ENCODE measurements at places on chromosomes 7 and 10.

DNA sequence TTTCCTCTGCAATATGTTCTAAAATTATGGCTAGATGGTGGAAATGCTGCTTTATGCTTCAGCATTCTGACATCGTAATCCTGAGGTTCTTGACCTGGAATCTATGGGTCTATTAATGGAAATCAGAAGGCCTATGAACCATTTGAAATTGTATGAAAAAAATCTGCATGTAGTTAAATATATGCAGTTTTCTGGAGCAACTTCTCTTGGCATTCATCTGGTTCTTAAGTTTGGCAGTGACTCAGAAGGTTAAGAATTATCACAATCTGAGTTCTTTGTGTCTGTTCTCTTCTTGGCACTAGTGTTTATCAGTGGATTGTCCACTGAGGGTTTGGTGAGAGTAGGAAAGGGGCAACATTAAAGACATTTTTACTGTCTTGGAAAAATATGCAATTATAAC, 71.1 kb upstream of the FZD1 start:
- no peak for DNase-seq

GRCh38 chr7:97733276-97734161, 1.6 kb downstream of the TAC1 start:
- DNase-seq = no peak

DNA sequence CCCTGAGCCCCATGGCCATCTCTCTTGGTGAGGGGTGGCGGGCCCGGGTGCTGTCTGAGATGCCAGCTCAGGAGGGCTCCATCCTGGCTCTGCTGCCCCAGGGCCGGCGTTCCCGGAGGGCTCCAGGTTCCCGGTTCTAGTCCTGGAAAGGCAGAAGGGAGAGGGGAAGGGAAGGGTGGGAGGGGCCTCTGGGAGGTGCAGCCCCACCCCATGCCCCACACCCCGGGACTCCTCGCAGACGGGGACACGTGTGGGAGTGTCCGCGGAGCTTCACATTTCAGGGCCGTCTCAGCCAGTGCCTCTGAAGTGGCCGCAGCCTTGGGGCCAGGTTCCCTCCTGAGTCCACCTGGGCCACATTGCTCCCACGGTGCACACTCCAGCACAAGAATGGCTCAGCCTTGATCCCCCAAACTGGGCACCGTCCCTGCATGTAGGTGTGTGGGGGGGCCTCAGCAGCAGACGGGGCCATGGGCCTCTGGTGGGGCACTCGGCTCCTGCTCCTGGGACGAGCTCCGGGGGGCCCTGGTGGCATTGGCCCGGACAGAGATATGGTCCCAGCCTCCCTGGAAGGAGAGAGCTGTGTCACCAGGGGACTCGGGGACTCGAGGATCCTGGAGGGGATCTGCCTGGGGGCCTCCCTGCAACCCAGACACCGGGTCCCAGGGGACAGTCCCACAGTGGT, 5.8 kb downstream of the BHLHA15 start:
- no peak for DNase-seq

GRCh38 chr7:3065724-3066143, 22.1 kb upstream of the CARD11 start:
- peak; percentile 26 for DNase-seq

DNA sequence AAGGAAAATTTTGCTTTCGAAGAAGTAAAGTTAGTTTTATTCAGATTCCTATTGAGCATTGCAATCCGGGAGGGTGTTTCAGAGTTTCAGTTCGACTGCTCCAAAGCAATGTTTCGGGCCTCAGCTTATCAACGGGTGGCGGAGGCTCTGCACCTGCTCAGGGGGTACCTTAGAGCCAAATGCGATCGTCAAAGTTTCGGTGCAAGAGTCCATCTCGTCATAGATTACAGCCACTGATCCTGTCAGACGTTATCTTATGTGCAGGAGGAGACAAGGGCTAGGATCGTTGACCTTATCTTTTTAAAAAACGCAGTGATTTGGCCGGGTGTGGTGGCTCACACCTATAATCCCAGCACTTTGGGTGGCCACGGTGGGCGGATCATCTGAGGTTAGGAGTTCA, 3.8 kb upstream of the COX19 start:
- DNase-seq = no peak

DNA sequence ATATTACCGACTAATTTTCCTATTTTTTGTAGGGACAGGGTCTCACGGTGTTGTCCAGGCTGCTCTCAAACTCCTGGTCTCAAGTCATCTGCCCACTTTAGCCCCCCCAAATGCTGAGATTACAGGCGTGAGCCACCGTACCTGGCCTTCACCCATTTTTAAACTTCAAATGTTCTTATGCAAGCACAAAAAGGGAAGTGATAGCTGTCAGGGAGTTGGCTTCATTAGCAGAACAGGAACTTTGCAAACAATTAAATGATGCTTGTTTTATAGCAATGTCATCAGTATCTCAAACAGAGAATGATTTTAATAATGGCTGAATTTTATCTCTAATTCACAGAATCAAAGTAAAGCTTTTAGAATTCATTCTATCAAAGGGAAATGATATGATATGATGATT, 49.8 kb upstream of the FAM171A1 start:
- DNase-seq = no peak

DNA sequence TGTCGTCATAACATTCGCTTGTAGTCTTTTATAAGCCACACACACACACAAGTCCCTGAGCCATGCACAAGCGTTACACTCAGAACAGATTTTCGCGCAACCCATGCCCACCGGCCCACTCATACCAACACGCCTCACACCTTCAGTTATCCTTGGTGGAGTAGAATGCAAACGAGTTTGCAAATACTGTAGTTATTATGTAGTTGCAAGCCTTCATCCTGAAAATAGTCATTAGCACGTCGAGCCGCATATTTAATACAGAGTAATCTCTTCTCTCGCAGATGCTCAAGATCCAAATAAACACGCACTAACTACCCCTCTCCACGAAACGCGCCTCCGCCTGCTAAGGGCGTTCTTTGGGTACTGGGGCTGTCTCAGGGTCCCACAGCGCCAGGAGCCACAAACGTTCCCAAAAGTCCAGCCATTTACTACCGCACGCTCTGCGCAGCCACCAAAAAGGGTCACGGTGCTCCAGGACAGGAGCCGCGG, 1.8 kb downstream of the NKX2-3 start:
- no peak for DNase-seq

DNA sequence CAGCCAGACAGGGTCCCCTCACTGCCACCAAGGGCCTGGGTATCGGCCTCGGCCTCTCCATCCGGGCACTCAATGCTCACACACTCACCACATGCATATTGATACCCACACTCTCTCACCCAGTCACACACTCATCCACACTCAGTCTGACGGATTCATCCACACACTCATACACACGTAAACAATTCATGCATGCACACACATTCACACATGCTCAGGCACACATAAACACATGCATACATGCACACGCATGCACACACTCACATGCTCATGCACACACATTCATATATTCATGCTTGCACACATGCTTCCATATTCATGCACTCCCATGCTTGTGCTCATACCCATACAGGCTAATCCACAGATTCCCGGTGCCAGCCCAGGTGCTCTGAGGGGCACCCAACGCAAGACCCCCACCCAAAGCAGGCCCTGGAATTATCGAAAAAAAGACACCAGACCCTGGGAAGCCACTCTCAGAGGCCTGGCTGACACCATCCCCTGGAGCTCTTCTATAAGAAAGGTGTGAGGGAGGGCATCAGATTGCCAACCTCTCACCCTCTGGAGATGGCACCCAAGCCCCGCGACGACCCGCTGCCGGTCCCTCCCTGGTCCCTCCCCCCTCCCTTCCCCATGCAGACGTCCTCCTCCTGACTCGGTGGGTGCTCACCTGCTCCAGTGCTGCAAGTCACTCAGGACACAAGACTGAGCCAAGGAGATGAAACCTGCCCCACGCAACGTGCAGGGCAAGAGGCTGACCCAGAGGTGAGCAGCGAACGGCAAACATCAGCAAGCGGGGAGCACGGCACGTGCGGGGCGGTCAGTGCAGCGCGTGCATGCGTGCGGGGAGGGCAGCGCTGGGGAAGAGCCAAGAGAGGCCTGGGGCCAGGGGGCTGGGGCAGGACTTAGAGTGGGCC, 15.2 kb downstream of the STK32C start:
- no peak for DNase-seq

DNA sequence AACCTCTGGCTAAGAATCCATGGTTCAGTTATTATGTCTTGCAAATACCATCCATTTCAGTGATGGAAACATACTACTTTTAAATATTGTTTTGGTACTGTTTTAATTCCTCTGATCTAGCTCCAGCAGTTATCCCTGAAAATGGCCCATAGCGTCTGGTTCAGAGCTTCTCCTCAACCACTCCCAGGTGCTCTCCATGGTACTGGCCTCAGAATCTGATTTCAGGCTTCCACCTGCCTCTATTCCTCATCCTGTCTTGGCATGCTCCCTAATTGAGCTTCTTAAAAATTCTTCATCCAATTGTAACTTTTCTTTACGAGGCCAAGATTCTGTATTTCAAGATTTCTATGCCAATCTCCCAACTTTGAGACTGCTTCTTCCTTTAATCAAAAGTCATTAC, 236.3 kb downstream of the HTR7 start:
- DNase-seq = no peak

DNA sequence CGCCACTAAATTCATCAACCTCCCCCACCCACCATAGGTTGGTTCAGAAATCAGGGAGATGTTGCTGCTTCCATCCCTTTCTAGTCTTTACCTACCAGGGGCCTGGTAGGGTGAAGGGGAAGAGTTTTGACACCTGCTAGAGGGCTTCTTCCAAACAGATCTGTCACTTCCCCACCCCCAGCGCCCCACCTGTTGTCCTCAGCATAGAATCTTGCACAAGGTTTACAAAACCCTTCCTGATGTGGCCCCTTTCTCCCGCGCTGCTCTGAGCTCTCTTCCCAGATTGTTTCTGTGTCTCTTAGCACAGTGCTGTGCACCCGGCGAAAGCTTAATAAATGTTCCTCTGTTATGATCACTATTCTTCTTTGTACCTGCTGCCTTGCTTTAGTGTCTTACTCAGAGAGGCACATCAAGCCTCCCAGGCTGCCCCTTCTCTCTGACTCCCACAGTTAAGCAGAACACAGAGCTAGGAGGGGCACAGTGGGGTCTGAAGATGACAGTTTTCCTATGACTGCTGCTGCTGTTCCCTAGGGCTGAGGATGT, 11.2 kb upstream of the C10orf95 start:
- DNase-seq = no peak

GRCh38 chr7:42492920-42493319, 255.9 kb upstream of the GLI3 start:
- no peak for DNase-seq

- DNase-seq = no peak
Measured at GRCh38 chr7:1843271-1843861, 173.3 kb downstream of the ELFN1 start.

GRCh38 chr7:139702313-139702731, 75.5 kb downstream of the HIPK2 start:
- no peak for DNase-seq

DNA sequence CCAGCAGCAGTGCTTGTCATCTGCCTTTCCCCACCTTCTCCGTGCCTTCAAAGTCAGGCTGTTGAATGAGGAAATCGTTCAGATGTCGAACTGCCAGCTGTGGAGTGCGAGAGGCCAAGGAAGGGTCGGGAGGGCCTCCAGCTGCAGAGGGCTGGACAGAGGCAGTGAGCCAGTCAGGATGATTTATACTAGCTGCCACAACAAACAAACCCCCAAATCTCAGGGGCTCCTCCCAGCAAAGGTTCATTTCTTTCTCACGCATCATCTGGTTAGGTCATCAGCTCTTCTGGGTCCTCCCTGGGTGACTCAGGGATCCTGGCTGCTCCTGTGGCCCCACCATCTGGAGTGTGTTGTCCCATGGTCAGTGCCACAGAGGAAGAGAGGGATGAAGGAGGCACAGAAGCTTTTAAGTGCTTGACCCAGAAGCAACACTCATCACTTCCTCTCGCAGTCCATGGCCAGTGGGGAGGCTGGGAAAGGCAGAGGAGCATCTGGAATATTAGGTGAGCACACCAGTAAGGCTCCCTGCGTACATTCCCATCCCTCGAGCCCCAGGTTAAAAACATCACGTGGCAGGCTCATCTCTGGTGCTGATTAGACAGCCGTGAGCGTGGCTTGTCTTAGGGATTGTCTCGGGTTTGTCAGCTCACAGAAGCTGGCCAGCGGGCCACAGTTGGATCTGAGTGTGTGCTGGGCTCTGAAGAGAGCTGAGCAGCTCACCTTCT, 140.7 kb downstream of the RGS10 start:
- no peak for DNase-seq

- no peak for DNase-seq
Measured at GRCh38 chr10:86188796-86189558, 177.6 kb downstream of the GRID1 start.

DNA sequence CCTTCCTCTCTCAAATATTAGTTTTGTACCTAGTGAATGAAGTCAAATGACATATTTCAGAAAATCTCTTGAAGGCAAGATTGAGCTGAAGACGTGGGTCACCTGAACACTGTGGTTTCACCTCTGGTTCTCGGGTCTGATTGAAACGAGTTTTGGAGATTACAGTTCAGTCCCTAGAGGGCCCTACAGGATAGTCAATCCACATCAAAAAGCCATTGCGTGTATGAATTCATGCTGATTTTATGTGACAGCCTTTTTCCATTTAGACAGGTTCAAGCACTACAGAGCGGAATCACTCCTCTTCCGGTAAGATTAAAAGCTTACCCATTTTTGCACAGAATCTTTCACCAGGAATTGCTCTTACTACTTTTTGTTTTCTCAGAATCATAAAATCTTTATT, 62.2 kb downstream of the VIM start:
- no peak for DNase-seq

DNA sequence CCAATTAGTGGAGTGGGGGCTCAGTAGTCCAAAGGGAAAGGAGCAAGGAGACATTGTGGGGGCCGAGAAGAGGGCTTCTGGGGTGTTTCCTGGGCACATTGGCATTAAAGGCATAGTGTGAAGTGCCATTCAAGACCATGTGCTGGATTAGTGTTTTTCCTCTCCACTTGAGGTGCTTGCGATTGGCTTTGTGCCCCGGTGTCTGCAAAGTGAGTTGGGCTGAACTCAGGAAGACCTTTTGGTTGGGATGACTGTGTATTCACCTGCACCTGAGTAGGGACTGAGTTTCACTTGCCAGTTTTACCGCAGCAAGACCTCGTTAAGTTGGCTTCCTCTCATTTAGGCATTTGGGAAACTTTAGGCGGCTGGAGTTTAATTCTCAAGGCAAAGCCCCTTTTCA, 73.0 kb downstream of the TCF7L2 start:
- no peak for DNase-seq

All from NK-92 treated with Interleukin-12 subunit alpha and Interleukin-12 subunit beta, amount 100 ng/mL, for 24 hours (cell line).